Pulmonary artery endothelial cell (primary cell): ENCODE measurements at places on chromosomes 16 and 17. TPM values are rescaled to one million over a fixed set of nuclear protein-coding genes. Genes with fewer than 3 reads are reported as not detected.

DNA sequence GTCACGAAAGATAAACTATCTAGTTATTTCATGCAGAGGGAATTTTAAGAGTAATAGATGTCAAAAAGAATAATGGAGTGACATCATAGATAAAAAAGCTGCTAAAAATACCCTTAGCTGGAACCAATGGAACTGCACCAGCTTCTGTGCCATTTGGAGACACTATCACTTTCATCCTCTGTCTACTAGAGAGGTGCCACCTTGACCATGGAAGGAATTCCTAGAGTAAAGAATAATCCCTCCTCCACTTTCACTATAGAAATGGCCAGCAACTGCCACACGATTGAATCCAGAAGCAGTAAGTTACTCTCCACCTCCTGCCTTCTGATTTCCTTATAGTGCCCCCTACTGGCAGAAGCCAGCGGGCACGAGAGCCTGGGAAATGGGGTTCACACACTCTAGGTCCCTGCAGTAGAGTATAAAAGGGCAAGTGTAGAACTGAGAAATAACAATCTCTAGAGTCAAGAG lies 2.8 kb upstream of the ALDH3A2 start:
- DNase-seq = no peak

DNA sequence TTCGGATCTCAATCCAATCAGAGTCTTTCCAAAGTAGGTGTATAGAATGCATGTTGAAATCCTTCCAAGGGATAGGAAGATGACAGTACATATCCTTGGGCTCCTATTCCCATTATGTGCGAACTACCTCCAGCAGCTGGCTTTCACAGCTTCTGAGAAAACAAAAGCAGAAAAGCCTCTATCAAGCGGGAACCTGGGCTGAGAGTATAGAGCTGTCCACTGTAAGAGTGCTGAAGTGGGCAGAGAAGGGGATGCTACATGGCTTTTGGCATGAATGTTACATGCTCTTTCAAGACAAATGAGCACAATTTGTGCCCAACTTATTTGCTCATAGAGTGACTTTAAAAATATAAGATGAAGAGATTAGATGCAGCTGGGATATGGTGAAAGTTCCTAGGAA lies 993.5 kb downstream of the CDH8 start:
- no peak for DNase-seq

DNA sequence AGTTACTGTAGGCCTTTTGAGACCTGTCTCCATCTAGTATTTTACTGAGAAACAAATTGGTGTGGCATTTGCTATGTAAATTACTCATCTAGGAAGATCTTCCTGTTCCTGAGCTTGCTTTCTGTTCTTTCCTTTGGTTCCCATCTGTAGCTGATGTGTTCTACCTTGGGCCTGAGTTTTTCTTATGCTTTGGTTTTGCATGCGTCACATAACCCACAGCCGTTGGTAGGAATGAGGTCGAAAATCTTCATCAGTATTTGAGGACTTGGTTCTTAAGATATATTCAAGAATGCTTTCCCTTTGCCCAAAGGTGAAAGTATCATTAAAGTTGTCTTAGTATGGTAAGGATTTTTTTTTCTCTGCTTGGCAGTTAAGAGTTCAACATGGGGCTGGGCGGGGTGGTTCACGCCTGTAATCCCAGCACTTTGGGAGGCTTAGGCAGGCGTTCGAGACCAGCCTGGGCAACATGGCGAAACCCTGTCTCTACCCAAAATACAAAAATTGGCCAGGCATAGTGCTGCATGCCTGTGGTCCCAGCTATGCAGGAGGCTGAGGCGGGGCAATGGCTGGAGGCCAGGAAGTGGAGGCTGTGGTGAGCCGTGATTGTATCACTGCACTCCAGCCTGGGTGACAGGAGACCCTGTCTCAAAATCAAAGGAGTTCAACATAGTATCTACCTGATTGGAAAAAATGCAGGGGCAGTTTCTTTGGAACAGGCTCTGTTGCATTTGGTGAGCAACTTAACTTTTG lies 28.8 kb downstream of the IST1 start:
- DNase-seq = no peak

- no peak for DNase-seq
These were observed 18.5 kb downstream of the RSPRY1 start for GRCh38 chr16:57204675-57205074.

- no peak for DNase-seq
These were observed 492.5 kb upstream of the SOX9 start for GRCh38 chr17:71628306-71628705.

DNA sequence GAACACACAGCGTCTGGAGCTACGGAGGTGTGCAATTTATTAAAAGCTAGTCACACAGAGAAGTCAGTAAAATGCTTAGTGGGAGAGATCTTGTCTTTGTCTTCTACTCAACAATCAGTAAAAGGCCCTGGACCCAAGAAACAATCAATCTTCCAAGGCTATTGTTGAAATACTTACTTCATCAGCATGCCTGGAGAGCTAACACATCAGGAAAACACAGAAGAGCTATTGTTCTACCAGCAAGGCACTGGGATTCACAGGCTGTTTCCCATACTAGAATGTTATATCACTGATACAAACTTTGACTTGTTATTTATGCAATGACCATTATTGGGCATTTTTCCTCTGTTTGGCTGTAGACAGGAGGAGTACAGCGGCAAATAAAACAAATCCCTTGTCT lies 247.8 kb upstream of the ERCC4 start:
- no peak for DNase-seq

GRCh38 chr17:48639982-48640857 lies 14.1 kb upstream of the HOXB9 start:
- no peak for DNase-seq

DNA sequence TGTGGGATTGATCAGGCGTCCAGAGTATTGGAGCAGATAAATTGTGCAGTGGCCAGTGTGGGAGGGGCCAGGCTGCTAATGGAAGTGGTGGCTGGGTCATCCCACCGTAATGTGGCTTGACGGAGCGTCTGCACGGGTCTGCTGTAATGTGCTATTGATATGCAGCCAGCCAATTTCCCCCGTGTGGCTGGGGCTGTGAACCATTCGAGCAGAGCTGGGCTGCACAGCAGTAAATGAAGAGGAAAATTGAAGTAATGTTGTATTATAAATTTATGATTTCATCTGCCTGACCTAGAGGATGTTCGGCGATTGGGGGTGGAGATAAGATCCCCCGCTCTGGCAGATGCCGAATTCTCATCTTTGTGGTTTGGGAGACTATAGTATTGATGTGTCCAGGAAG lies 121.5 kb downstream of the CCDC182 start:
- no peak for DNase-seq

DNA sequence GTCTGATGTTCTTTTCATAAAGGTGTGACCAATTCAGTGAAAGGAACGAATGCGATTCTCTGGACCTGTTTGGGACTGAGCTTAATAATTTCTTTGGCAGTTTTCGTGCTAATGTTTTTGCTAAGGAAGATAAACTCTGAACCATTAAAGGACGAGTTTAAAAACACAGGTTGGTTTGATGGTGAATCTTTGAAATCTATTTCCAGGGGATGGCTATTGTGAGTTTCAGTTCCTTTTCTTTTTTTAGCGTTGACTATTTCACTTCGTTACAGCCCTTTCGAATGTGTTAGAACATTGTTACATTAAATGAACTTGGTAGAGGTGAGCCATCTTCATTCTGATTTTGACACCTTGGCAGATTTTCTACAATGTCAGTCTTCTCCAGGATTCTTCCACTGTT lies 1.2 kb downstream of the TNFRSF17 start:
- no peak for DNase-seq

DNA sequence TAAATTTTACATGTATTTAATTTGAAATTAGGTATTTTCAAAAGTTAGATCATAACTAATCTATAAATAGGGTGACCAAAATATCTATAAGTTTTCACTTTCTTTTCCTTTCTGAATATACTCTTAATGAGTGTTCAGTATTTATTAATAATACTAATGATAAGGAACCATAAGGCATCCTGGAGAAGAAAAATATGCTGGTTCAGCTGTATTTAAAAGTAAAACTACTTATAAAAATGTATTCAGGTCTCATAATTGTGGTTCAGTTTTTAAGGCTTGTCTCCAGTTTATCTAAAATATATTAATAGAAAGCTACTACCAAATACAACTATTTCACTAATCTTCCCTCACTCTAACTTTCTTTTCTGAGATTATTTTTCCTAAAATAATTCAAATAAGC lies 67.3 kb downstream of the HELZ start:
- no peak for DNase-seq

GRCh38 chr16:85848986-85849385 lies 49.5 kb downstream of the COX4I1 start:
- no peak for DNase-seq

DNA sequence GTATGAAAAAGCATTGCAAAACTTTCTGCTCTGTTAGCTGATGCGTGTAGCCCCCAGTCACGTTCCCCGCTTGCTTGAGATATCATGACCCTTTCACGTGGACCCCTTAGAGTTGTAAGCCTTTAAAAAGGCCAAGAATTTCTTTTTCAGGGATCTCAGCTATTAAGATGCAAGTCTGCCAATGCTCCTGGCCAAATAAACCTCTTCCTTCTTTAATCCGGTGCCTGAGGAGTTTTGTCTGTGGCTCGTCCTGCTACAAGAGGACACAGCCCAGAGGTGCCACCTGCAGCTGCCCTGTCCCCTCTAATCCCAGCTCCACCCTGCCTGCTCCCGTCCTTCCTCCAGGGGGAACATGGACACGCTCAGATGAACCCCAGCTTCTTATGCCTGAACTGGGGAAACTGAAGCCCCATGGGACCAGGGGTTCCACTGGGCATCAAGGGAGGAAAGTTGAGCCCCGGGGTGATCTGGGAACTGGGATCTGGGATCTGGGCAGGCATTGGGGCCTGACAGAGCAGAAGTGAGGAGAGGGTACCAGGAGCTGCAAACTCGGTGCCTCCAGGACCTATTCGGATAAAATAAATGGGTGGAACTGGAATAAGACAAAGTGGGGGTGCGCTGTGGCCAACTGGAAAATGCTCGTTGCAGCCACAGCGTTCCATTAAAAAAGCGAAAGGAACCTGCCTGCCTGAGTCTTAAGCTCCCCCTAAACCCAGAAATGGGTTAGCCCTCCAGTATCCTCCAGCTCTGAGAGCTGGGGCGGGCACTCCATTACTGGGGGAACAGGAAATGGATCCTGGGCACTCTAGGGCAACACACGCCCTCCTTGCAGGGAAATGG lies 19.7 kb downstream of the QPRT start:
- DNase-seq = no peak

GRCh38 chr17:72187556-72187955 lies 66.7 kb downstream of the SOX9 start:
- no peak for DNase-seq

DNA sequence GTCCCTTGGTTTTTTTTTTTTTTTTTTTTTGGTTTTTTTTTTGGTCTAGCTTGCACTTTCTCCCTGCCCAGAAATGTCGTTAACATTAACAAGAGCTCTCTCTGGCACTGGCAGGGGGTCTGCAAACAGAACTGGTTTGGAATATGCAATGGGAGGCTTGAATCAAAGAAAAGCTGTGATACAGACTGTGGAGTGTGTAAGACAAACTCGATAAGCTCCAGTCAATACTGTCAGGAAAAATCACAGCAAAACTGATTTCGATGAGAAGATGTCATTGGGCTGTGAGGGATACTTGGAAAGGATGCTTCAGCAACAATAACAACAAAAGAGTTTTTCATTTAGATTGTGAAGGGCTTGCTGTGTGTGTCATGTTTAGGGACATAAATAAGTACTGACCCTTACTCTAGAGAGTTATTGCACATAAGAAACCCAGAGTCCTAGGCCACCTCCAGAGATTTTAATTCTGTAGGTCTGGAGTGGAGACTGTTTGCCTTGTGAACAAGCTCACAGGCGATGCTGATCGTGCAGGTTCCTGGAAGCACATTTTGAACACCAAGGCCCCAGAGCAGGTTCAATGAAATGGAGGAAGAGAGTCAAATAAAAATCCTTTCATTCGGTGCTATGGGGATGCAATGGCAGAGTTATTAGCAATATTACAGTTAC lies 470.7 kb upstream of the RBFOX1 start:
- DNase-seq = no peak

- no peak for DNase-seq
These were observed 171.1 kb downstream of the SNX29 start for GRCh38 chr16:12147681-12148080.

GRCh38 chr17:77314601-77315000 lies 173.8 kb downstream of the SEC14L1 start:
- DNase-seq = no peak

The NDUFB10 gene
- total RNA-seq = 169 and 200 TPM in 2 replicates

The C17orf50 gene
- not detected in 2 replicates for total RNA-seq

The PRSS27 gene
- total RNA-seq = 0.07 and 0.33 TPM in 2 replicates

The PFAS gene
- total RNA-seq = 40.7 and 52.3 TPM in 2 replicates

The ITGAD gene
- not detected in 2 replicates for total RNA-seq

The IL21R gene
- total RNA-seq = 0.04 and 0.07 TPM in 2 replicates
